Astrocyte (in vitro differentiated cells and primary cell): ENCODE measurements at places on chromosomes 6 and 20. TPM values are rescaled to one million over a fixed set of nuclear protein-coding genes. Genes with fewer than 3 reads are reported as not detected.

SH3BGRL2 gene
- 14.1 and 15.9 TPM in 2 replicates for total RNA-seq

DNA sequence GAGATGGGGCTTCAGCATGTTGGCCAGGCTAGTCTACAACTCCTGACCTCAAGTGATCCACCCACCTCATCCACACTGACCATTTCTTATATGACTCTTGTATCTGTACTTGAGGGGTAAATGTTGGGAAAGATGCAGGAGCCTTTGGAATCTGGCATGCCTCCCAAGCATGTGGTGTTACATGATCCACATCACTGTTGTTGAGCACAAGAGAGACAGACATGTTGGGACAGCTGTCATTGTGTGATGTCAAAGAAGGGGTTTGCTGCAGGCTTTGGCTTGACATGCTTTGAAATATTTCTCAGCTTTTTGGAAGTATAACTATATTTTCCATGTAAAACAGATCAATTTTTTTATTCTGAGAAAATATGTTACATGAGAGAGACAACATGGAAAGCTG is 139.9 kb downstream of the MOXD1 start:
- no peak for DNase-seq
- H3K4me3 ChIP-seq = no peak overlapping the region
- H3K4me1 ChIP-seq = no peaks in the 10 kb centered on the region
- H3K27ac ChIP-seq = no peak overlapping the region

DNA sequence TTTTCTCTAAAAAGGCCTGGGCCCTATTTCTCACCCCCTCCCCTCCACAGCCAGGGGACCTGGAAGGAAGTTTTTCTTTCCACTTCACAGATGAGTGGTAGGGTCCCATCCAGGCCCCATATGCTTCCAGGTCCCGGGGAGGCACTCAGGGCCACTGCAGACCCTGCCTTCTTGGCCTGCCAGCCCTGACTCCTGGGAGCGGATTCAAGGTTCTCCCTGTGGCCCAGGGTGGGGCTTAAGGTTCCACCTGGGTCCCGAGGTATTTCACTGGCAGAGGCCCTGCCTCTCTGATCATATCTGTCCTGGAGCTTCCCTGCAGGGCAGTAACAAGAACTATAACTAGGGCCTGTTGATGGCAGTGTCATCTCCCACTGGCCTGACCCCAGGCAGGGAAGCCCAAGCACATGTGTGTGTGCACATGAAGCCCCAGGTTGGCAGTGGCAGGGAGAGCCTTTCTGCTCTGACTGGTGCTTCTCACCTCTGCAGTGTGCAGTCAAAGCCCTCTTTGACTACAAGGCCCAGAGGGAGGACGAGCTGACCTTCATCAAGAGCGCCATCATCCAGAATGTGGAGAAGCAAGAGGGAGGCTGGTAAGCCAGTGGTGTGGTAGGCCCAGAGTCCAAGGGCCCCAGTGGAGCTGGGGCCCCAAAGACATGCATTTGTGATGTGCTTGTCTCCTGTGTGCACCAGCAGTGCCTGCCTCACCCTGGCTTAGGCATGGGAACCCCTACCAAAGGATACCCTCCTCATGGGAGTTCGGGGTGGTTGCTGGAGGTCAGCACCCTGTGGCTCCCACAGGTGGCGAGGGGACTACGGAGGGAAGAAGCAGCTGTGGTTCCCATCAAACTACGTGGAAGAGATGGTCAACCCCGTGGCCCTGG is 31.2 kb downstream of the PLCG1 start:
- peaks cover 59% of the 10 kb centered on the region for H3K36me3 ChIP-seq
- no peak overlapping the region for H3K27ac ChIP-seq
- H3K27me3 ChIP-seq = no peaks in the 10 kb centered on the region
- DNase-seq = no peak

CYP24A1 gene
- total RNA-seq = 0.60 and 0.73 TPM in 2 replicates

- no peak overlapping the region for H3K27ac ChIP-seq
- no peaks in the 10 kb centered on the region for H3K36me3 ChIP-seq
- no peak overlapping the region for H3K4me3 ChIP-seq
- no peak for DNase-seq
- H3K4me1 ChIP-seq = peaks cover 4% of the 10 kb centered on the region
These were observed 223.9 kb downstream of the PRL start for GRCh38 chr6:22072949-22073348.

TOX2 gene
- total RNA-seq = 0.16 TPM in 1 of 2 replicates, not detected in the other

- H3K27me3 ChIP-seq = no peaks in the 10 kb centered on the region
- H3K36me3 ChIP-seq = no peaks in the 10 kb centered on the region
- H3K4me3 ChIP-seq = no peak overlapping the region
- H3K4me1 ChIP-seq = no peaks in the 10 kb centered on the region
These were observed 142.9 kb upstream of the SALL4 start for GRCh38 chr20:51945177-51945576.

DNA sequence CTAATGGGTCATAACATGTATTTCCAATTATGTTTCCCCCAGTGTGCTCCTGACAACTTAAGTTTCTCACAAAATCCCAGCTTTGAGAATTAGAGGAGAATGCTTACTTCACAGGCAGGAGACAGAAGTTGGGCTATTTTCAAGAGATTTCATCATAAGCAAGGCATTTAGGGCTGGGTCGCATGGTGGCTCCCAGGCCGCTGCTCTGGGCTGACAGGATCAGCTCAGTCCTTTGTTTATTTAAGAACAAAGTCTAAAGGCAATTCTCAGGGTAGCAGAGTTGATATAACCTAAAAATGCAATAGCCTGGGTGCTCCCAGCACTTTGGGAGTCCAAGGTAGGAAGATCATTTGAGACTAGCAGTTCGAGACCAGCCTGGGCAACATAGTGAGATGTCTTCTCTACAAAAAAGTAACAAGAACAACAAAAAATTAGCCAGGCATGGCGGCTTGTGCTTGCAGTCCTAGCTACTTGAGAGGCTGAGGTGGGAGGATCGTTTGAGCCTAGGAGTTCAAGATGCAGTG is 10.9 kb downstream of the FOXQ1 start:
- no peaks in the 10 kb centered on the region for H3K36me3 ChIP-seq
- H3K4me1 ChIP-seq = peaks cover 13% of the 10 kb centered on the region
- DNase-seq = no peak
- H3K27ac ChIP-seq = no peak overlapping the region
- no peak overlapping the region for H3K4me3 ChIP-seq
- H3K27me3 ChIP-seq = no peaks in the 10 kb centered on the region

DNA sequence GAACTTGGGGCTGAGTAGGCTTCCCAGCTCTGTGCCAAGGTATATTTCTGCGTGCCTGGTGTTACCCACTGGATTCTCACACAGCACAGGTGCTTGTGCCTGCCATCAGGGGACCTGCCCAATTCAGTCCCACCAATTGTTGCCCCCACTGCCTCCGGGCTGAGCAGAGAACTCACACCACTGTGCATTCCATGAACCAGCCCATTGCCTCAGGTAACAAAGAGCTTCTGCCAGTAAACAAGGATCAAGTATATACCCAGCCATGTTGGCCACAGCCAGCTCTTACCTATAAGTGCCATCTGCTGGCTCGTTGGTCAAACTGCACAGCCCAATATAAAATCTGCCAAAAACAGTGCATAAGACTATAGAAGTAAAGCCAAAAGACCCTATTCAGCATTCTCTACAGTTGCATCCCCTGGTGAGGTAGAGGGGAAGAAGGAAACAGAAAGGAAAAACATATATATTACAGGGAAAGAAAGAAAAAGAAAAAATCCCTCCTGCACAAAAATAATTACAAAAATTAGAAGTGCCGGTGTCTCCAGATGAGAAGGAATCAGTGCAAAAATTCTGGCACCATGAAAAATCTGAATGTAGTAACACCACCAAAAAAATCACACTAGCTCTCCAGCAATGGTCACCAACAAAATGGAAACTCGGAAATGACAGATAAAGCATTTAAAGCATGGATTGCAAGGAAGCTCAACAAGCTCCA is 241.4 kb downstream of the IBTK start:
- DNase-seq = no peak
- no peak overlapping the region for H3K27ac ChIP-seq
- no peaks in the 10 kb centered on the region for H3K27me3 ChIP-seq
- no peaks in the 10 kb centered on the region for H3K4me1 ChIP-seq
- H3K36me3 ChIP-seq = no peaks in the 10 kb centered on the region

- no peaks in the 10 kb centered on the region for H3K36me3 ChIP-seq
- H3K27ac ChIP-seq = no peak overlapping the region
- H3K4me1 ChIP-seq = peaks cover 20% of the 10 kb centered on the region
- H3K4me3 ChIP-seq = no peak overlapping the region
These were observed 1.9 kb upstream of the SLC35D3 start for GRCh38 chr6:136920216-136920615.

BTBD9 gene
- total RNA-seq = 10.3 and 12.7 TPM in 2 replicates
